PC-9 (cell line): ENCODE measurements at places on chromosomes 6 and 20. TPM values are rescaled to one million over a fixed set of nuclear protein-coding genes. Genes with fewer than 3 reads are reported as not detected.

GGTLC1 gene
- 0.43 and 0.63 TPM in 2 replicates for total RNA-seq

- no peaks in the 10 kb centered on the region for H3K36me3 ChIP-seq
- DNase-seq = no peak
- no peak overlapping the region for H3K4me3 ChIP-seq
- H3K4me1 ChIP-seq = no peaks in the 10 kb centered on the region
Measured at GRCh38 chr6:5028921-5029320, 25.1 kb upstream of the RPP40 start.

- no peak overlapping the region for H3K27ac ChIP-seq
- 0 out of 2 replicates have a peak, but pooled peaks cover 10% of the 10 kb centered on the region for H3K4me1 ChIP-seq
- DNase-seq = no peak
- H3K4me3 ChIP-seq = no peak overlapping the region
- no peaks in the 10 kb centered on the region for H3K36me3 ChIP-seq
- H3K27me3 ChIP-seq = no peaks in the 10 kb centered on the region
Measured at GRCh38 chr6:44645276-44645675, 257.8 kb downstream of the CDC5L start.

CUTA gene
- total RNA-seq = 213 and 220 TPM in 2 replicates

- peaks cover 8% of the 10 kb centered on the region; the same call in 1 of the 2 replicates for H3K36me3 ChIP-seq
- H3K4me3 ChIP-seq = no peak overlapping the region
- DNase-seq = no peak
Measured at GRCh38 chr6:11213422-11214021, 18.9 kb downstream of the NEDD9 start.
